ENCODE measurements at places on chromosomes 5 and 9.

GRCh38 chr5:143025971-143026370 lies 255.8 kb downstream of the ARHGAP26 start:
- no peak for DNase-seq

DNA sequence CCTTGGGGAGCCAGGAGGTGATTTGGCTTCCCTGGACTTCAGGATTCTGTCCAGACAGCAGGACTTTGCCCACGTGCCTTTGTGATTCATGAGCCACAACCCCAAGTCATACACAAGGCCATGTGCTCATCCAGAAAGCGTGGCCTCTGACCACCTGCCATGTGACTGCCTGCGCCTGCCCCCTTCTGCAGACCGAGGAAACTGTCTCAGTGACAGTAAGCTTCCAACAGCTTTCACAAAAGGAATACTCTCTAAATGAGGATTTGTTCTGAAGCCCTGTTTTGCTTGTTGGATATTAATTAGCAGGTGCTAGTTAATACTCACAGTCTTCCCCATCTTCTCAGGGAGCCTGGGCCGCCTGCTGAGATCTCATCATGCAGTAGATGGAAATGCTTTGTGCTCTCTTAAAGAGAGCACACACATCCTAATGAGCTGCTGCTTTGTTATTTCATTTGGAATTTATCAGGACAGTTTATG lies 36.9 kb upstream of the ANGPTL2 start:
- DNase-seq = no peak

DNA sequence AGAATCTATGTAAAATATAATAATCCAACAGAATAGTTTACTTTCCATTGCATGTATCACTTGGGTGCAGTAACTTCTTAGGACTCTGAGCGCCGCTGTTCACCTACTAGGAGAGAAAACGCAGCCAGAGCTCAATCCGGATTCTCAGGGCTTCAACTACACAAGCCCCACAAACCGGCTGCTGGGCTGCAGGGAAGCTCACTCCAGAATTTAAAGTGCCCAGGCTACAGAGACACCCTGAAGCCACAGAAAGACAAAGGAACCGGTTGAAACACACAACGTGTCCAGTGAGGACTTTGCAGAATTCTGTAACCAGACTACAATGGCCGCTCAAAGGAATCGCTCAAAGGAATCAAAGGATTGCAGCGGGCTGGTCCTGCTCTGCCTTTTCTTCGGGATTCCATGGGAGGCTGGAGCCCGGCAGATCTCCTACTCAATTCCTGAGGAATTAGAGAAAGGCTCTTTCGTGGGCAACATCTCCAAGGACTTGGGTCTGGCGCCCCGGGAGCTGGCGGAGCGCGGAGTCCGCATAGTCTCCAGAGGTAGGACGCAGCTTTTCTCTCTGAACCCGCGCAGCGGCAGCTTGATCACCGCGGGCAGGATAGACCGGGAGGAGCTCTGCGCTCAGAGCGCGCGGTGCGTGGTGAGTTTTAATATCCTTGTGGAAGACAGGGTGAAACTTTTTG lies at the start of gene PCDHGA10:
Gene PCDHGA10 (plus strand): TSS at position 134 of the 686 bp plus-strand sequence. CDS start 189 bp downstream, at position 323.
- peak; percentile 55 for DNase-seq

DNA sequence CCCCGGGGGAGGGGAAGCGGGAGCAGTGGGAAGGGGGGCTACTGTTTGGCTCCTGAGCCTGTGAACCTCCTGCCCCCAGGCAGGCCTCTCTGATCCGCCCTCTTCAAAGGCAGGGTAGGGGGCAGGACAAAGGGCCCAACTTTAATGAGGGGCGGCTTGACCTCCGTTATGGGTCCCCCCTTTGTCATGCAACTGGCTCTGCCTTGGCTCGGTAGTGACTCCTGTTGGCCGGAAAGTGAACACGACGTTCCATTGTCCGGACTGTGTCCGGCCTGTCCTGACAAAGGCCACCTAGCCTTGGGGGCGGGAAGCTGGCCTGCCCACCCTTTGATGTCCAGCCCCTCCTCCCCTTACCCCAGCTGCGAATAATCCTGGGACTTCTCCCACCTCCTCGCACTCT lies 1.3 kb downstream of the CDX1 start:
- DNase-seq = no peak

GRCh38 chr9:15837079-15837679 lies 284.3 kb downstream of the CCDC171 start:
- peak; percentile 7 for DNase-seq

DNA sequence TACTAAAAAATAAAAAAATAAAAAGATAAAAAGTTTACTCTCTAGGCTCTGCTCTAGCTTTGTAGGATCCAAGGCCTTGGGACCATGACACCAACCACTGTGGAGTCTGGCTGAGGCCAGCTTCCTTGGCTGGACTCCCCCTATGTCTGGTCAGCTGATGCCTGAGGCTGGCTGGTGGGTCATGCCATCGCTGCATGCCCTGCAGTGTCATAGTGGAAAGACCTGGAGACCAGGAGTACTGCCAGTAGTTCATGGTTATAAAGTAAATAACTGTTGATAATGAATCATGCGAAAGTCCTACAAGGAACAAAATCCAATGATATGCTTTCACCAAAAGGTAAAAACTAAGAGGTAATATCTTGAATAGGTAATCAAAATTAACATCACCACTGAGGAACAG lies 43.2 kb downstream of the GARNL3 start:
- no peak for DNase-seq

GRCh38 chr9:31321256-31321655 lies 1063.2 kb upstream of the ACO1 start:
- no peak for DNase-seq

DNA sequence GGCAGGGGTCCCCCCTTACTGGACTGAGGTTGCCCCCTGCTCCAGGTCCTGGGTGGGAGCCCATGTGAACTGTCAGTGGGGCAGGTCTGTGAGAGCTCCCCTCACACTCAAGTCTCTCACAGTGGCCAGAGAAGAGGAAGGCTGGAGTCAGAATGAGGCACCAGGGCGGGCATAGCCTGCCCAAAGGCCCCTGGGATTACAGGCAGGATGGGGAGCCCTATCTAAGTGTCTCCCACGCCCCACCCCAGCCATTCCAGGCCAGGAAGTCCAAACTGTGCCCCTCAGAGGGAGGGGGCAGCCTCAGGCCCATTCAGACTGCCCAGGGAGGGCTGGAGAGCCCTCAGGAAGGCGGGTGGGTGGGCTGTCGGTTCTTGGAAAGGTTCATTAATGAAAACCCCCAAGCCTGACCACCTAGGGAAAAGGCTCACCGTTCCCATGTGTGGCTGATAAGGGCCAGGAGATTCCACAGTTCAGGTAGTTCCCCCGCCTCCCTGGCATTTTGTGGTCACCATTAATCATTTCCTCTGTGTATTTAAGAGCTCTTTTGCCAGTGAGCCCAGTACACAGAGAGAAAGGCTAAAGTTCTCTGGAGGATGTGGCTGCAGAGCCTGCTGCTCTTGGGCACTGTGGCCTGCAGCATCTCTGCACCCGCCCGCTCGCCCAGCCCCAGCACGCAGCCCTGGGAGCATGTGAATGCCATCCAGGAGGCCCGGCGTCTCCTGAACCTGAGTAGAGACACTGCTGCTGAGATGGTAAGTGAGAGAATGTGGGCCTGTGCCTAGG lies at the start of gene CSF2:
Gene CSF2 (plus strand): TSS at position 559 of the 783 bp plus-strand sequence. CDS start 35 bp downstream, at position 594.
- DNase-seq = no peak

GRCh38 chr9:114653556-114654159 lies 3.9 kb downstream of the TEX53 start:
- peak; percentile 72 for DNase-seq

DNA sequence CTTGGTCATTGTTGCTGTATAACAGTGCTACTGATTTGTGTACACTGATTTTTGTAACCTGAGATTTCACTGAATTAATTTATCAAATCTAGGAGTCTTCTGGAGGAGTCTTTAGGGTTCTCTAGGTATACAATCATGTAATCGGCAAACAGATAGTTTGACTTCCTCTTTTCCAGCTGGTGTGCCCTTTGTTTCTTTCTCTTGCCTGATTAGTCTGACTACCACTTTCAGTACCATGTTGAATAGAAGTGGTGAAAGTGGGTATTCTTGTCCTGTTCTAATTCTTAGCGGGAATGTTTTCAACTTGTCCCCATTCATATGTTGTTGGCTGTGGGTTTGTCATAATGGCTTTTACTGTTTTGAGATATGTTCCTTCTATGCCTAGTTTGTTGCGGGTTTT lies 24.7 kb upstream of the RANBP6 start:
- DNase-seq = no peak

GRCh38 chr9:652914-653313 lies 188.6 kb upstream of the DMRT1 start:
- no peak for DNase-seq

DNA sequence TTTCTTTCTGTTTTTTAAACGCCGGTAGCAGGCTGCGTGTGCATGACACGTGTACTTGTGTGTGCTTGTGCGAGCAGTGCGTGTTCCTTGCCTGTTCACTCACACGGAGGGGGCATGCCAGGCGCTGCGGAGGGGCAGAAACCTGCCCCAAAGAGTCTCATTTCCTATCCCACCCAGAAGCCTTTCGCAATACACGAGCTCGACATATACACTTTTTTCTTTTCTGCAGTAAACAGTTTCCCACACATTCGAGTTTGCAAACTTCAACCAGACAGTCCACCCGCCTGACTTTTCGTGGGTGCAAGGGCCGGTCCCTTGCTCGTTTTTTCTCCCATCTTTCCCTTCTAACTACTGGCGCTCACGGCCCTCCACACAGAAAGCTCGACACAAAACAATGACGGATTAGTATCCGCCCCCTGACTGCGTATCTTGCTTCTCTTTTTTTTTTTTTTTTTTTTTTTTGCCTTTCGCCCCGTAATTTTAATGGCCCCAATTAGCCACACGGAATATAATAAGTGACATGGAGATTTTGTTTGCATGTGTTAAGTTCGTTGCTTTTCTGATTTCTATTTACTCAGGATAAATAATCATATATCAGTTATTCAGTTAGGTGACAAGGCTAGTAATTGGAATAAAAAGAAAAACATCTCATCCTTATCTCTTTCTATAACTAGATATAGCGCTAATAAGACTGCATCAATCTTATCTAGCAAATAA lies 5.3 kb upstream of the OTP start:
- no peak for DNase-seq

DNA sequence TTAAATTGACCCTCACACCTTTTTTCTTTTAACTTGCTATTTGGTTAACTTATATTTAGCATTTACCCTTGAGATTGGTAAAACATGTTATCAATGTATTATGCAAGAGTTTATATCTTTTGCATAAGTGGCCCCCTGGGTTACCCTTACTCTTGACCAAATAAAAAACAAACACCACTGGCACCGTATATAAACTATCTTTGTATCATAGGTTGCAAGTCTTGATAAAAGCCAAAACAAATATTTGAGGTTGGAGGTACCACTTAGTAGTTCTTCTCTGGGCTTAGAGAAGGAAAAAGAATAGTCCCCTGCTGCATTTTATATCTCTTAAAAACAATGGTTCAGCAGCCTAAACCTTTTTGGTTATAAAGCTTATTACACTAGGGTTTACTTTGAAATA lies 61.3 kb downstream of the WDR36 start:
- no peak for DNase-seq

DNA sequence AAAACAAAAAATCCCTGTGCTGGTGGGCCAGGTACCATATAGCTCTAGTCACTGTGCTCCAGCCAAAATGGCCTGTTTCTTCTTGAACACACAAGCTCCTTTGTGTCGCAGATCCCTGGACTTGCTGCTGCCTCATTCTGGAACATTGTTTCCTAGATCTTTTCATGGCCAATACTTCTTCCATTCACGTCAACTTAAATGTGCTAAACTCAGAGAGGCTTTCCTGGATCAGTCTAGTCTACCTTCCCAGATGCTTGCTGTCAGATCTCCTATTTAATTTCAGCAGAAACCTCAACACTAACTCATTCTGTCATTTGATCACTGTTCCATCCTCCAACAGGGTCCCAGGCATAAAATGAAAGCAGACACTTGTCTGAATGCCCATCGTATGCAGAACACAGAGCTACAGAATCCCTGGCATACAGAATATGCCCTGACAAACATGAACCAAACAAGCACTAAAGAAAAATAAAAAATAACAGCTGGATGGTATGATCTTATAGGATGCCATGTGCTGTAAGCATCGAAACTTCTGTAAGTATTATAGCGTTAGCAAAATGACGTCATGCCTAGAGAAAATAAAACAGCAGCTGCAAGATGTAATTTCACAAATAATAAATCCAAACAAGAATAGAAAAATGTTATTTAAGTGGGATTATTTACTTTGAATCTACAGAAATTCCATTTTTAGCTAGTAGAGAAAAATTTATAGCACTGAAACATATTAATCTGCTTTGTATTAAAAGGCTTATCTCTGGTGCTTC lies 403.7 kb upstream of the DAP start:
- DNase-seq = no peak

GRCh38 chr5:172765766-172766286 lies 5.2 kb downstream of the DUSP1 start:
- no peak for DNase-seq

DNA sequence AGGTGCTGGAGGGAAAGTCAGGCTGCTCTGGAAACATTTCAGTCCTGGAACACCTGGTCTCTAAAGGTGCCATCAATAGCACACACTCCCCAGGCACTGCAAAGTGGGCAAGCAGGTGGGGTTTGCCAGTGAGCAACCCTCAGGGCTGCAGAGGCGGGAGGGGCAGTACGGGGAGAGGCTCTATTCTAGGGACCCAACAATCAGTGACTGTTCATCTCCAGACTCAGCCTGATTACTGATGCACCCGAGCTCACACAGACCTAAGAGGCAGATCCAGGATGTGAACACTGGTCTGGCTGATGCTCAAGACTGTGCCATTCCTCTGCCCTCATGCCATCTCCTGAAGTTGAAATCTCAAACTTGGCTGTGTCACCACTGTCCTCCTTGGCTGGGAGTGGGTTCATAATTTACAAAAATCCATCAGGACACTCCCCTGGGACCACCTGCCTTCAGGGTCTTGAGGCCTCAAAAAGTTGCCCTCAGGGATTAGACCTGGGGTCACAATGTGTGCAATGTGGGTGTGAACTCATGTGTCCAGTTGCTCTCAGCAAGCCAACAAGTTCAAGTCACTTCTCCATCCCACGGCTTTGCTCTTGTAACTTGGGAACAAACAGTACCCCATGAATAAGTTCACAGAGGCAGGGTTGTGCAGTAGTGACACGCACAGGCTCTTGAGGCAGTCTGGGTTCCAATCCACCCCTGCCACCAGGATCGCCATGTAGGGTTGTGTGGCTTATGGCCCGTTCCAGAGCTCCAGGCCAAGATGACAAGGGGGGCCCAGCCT lies 19.9 kb upstream of the KCNMB1 start:
- no peak for DNase-seq

DNA sequence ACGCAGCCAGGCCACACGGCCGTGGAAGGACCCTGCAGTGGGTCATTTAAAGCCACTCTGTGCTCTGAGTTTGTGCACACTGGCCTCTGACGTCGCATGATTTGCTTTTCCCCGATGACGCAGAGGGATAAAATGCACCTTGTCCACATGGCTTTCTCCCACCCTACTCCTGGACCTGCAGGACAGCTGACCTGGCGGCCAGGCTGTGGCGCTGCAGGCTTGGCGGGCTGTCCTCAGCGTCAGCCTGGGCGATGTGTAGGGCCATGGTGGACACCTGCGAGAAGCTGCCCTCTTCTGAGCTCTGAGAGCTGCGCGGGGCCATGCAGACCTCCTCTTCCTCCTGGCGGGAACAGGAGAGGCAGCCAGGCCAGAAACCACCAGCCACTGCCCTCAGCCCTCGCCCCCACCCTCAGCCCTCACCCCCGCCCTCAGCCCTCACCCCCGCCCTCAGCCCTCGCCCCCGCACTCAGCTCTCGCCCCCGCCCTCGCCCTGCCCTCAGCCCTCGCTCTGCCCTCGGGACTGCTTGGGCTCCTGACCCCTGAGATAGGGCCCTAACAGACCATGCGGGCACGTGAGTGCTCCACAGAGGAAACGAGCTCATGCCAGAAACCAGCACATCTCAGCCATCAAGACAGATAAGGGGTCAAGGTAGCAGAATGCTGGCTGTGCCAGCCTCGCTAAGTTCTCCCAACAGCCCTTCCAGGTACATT lies 20.0 kb upstream of the SCGB3A1 start:
- DNase-seq = no peak
